ENCODE measurements at places on chromosomes 1 and 21.

DNA sequence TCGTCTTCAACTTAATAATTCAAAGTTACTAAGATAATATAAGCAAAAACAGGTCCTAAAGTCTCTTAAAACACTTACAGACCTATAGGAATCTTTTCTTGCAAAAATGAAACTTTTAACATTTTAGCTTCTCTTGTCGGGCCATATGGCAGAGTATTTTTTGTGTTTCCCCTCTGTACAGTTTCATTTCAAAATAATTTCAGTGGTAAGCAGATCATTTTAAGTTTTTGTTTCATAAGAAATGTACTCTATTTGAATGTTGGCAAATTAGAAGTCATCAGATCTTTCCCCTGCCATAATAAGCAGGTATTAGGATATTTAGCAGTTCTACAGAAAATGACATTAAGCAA is 37.9 kb downstream of the RGL1 start:
- no peak for DNase-seq

- peak; percentile 87 for DNase-seq
Measured at GRCh38 chr1:46613661-46614603, 2.7 kb downstream of the MOB3C start.

DNA sequence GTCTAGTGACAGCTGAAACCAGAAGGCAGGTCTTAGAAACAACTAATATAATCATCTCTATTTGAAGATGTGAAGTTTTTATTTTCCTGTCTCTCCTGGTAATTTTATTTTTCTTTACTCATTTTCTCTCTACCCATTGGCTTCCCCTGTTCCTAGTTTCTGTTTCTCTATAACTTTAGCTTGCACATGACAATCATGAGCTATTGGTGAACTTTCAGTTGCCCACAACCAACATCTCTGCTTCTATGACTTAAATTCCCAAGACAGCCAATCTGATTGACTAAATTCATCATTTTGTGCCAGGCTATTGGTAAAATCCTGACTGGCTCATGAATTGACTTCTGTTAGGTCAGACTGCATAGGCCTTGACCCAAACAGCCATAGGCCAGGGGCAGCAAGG is 13.7 kb upstream of the ACADM start:
- no peak for DNase-seq

DNA sequence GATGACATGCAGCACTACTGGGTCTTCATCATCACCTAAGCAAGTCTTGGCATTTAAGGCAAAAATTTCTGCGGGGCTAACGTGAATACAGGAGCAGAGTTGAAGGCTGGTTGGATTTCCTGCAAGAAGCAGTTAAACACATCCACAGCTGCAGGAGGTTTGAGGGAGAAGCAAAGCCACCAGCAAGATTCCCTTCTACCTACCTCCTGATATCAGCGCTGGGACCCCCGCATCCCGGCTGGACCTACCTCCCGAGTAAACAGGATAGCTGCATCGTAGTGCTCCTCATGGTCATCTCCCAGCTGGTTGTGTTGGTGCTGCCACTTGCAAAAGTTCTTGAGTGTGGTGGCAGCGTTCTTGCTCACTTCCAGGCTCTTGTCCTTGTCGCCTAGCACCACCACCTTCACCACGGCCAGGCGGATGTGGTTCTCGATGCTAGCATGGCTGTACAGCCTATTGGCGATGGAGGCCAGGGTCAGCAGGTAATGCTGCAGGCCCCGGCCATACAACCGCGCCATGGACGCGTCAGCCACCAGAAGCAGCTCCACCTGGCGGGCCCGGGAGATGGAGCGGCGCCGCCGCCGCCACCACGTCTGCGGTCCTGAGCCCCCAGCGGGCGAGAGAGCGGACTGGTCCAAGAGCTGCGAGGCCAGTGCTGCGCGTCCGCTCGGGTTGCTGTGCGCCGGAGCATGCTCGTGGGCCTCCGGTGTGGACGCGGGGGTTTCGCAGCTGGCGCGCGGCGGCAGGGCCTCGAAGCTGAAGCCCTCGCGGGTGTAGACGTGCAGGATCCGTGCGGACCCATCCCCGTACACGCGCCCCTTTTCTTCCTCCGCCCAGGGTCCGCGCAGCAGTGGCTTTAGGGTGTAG is 1.6 kb downstream of the ADAMTS5 start:
- DNase-seq: no peak

GRCh38 chr1:196438329-196438728 is 169.9 kb downstream of the KCNT2 start:
- no peak for DNase-seq

GRCh38 chr1:17437580-17438317 is 1.7 kb downstream of the RCC2 start:
- peak; percentile 55 for DNase-seq

GRCh38 chr1:30768159-30768829 is 10.7 kb upstream of the LAPTM5 start:
- DNase-seq: no peak

- peak; percentile 71 for DNase-seq
Measured at GRCh38 chr1:921011-921837, 2.5 kb upstream of the SAMD11 start.

GRCh38 chr1:196773713-196774112 is 927 bp upstream of the CFHR3 start:
- no peak for DNase-seq

- DNase-seq: no peak
Measured at GRCh38 chr1:242811092-242811840, 286.8 kb upstream of the PLD5 start.

GRCh38 chr21:42363312-42363711 is 3.0 kb downstream of the TFF1 start:
- no peak for DNase-seq

DNA sequence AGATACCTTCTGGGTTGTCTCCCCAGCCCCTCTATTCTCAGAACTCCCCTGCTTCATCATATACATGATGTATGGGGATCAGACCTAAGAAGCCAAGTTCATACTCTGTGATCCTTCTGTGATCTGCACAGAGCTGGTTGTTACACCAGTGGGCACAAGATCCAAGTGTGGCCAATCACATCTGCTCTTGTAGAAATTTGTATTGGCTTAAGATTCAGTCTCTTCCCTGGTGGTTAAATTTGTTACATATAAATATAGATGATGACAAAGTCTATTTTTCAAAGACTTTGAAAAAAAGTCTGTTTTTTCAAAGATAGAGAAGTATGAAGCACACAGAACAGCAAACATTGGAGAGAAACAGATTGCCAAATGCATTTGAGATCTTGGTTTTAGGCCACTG is 135.8 kb upstream of the FGGY start:
- DNase-seq: no peak

- DNase-seq: no peak
Measured at GRCh38 chr1:67653304-67653703, 31.7 kb upstream of the GADD45A start.

DNA sequence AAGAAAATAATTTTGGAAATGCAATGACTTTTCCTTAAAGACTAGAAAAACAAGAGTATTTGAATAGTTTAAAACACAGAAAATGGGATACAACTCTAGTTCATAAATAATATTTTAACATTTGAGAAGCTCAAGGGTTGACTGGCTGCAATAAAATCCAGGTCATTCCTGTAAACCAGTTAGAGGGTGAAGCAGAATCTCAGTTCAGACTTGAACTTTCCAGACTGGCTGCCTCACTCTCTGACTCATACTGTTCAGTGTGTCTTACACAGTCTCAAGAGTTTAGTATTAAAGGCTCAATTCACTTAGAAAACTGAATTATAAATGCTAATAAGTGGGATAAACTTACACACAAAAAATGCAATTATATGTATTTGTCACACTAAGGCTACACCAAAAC is 89.9 kb downstream of the RAVER2 start:
- DNase-seq: no peak

GRCh38 chr1:233211106-233211505 is 84.4 kb downstream of the PCNX2 start:
- DNase-seq: no peak

DNA sequence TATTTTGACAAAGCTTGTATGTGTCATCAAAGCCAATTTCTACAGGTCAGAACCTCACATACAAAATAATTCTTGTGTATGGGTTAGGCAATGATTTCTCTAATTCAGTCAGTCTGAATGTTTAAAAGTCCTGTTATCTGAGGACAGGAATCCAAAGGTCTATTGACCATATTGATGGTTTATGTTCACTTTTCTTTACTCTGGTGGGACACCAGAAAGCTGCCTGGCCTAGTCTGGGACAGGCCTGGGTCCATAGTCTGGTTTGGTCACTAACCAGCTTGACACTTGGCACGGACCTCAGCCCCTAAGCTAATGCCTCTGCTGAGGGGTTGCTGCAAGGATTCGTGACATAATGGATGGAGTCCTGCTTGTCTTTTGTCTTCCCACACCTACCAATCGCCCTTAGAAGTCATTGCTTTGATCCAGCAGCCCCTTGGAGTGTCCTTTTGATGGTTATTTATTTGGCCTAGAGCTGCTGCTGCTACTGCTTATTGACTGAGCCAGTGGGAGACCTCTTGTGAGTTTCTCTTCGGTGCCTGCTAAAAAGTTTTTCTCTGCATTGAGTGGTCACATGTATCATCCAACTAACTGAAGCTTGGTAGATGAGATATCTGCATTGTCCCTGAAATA is 15.7 kb downstream of the IFNAR2 start:
- no peak for DNase-seq

- DNase-seq: no peak
Measured at GRCh38 chr1:3717715-3718601, 34.3 kb upstream of the CCDC27 start.

- no peak for DNase-seq
Measured at GRCh38 chr1:184605941-184606340, 148.7 kb downstream of the EDEM3 start.
